Bronchial smooth muscle cell (primary cell): ENCODE measurements at places on chromosomes 5 and 9. TPM values are rescaled to one million over a fixed set of nuclear protein-coding genes. Genes with fewer than 3 reads are reported as not detected.

CERCAM gene
- total RNA-seq: 85.4 and 95.0 TPM in 2 replicates

LHX3 gene
- not detected in 2 replicates for total RNA-seq

PCDHGA1 gene
- 1.3 and 1.9 TPM in 2 replicates for total RNA-seq

ANKRD20A1 gene
- 0.16 and 0.34 TPM in 2 replicates for total RNA-seq

TMOD1 gene
- total RNA-seq: 0.16 and 0.17 TPM in 2 replicates

PROB1 gene
- total RNA-seq: 0.26 and 1.3 TPM in 2 replicates

KIF20A gene
- total RNA-seq: 4.0 and 10.2 TPM in 2 replicates

PCDHA7 gene
- 0.26 and 0.47 TPM in 2 replicates for total RNA-seq

PDCD1LG2 gene
- total RNA-seq: 1.9 and 2.7 TPM in 2 replicates

ZNF462 gene
- 12.8 and 14.0 TPM in 2 replicates for total RNA-seq

TMC1 gene
- total RNA-seq: under 0.01 and 0.26 TPM in 2 replicates

FGF1 gene
- 0.34 and 0.47 TPM in 2 replicates for total RNA-seq

GLRA1 gene
- not detected in 2 replicates for total RNA-seq

PIP5KL1 gene
- total RNA-seq: 3.5 and 4.3 TPM in 2 replicates

NACC2 gene
- 11.5 and 12.9 TPM in 2 replicates for total RNA-seq

SLCO4C1 gene
- under 0.01 TPM in 1 of 2 replicates, not detected in the other for total RNA-seq

GZMA gene
- not detected in 2 replicates for total RNA-seq

RETREG1 gene
- total RNA-seq: 0.63 TPM in 1 of 2 replicates, not detected in the other

ANKRD34B gene
- total RNA-seq: not detected in 2 replicates

KIAA1958 gene
- 0.32 and 0.34 TPM in 2 replicates for total RNA-seq

SLC6A18 gene
- not detected in 2 replicates for total RNA-seq

NIPAL4 gene
- total RNA-seq: not detected in 2 replicates

IGFBPL1 gene
- not detected in 2 replicates for total RNA-seq

GEMIN5 gene
- total RNA-seq: 9.8 TPM in 2 replicates

IL5 gene
- not detected in 2 replicates for total RNA-seq

IFNB1 gene
- not detected in 2 replicates for total RNA-seq
